Progenitor cell of endocrine pancreas (in vitro differentiated cells): ENCODE measurements at places on chromosomes 6 and 20.

- DNase-seq: no peak
Measured at GRCh38 chr6:164377348-164377918, 932.0 kb downstream of the C6orf118 start.

- DNase-seq: no peak
Measured at GRCh38 chr6:156400487-156400886, 376.7 kb upstream of the ARID1B start.

DNA sequence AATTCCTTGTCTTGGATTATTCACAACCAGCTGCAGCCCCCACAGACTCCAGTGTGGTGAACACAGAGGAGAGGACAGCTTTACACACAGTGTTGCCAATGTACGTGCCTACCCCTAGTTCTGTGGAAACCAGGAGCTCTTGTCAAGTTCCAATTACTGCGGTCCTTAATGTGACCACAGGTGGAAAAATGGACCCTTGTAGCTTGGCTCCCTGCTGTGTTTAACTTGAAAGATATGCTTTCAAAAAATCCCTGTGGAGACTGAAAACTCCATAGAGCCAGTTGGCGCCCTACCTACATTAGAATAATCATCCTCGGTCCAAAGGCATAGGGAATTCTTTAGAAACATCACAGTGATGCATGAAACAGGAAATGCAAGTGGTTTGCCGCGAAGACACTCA lies 118.3 kb upstream of the SLC22A23 start:
- DNase-seq: no peak

- DNase-seq: no peak
Measured at GRCh38 chr6:156880913-156881312, 103.7 kb downstream of the ARID1B start.

- no peak for DNase-seq
Measured at GRCh38 chr6:85685713-85686112, 43.0 kb upstream of the SYNCRIP start.

- no peak for DNase-seq
Measured at GRCh38 chr6:150427843-150428242, 59.0 kb downstream of the IYD start.

GRCh38 chr6:72724545-72724944 lies 102.7 kb downstream of the KCNQ5 start:
- no peak for DNase-seq

DNA sequence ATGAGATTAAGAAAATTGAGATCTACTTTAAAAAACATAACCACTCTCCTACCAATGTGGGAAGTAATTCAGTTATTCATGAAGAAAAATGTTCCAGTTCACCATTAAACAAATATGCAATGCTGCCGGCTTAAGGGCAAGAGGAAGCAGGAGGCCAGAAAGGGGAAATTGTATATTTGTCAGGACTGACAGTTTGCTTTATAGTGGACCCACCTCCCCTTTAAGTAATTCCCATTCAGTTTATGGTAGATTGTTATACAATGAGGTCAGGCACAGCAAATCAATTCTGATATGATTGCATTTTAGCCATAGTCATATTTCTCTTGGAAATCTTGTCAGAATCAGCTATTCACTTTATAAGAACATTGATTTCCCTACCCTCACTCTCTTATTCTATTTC lies 547.8 kb downstream of the FRK start:
- DNase-seq: no peak
